Amniotic stem cell (primary cell): ENCODE measurements at places on chromosomes 7 and 10.
A peak's percentile ranks its signal among the peaks of the same experiment; 100 is the strongest.

DNA sequence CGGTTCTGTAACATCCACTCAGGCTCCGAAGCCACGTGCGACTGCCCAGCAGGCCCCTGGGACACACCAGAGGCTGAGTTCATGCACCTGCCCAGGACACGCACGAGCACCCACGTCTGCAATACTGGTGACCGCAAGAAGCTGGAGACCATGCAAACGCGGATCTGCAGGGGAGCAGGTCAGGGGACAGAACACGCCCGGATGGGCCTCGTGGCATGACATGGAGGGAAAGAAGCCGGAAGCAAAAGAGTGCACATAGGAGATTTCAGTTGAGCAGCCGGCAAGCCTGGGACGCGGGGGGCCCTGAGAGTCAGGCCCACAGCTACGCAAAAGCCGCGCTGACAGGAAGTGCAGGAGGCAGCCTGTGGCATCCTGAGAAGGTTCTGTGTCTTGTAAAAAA is 73.7 kb downstream of the FOXL3 start:
- no peak for DNase-seq

DNA sequence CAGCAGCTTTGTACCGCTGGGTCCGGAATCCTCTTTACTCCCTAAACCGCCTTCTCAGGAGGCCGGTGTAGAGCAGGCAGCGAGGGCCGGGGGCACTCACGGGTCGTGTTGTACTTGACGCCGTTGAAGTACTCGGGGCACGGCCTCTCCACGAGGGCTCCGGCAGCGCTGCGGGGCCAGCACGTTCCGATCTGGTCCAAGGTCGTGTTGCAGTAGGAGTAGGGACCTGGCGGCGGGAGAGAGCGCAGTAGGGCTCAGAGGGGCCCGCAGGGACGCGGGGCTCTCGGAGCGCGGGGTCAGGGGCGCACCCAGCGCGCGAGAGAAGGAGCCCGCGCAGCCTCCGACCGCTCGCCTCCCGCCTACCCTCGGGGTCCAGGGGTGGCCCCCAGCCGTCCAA is 443 bp downstream of the CRHR2 start:
- no peak for DNase-seq

DNA sequence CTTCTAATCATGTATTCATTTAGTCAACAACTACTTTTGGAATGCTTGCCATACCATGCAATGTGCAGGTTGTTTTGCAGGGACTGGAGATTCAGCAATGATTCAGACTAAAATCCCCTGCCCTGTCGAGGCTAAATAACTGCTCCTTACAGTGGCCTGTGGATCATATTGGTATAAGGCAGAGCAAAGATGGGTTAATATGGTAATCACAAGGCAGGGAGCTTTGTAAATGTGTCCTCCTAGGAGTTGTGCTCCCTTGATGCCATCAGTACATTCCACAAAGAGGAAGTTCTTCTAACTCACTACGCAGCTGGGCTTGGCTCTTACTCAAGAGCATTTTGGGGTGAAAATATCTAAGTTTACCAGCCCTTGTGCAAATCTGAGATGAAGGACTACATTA is 614 bp upstream of the IFIT2 start:
- no peak for DNase-seq

- DNase-seq = no peak
Measured at GRCh38 chr10:89785095-89785494, 83.7 kb downstream of the KIF20B start.

- DNase-seq = no peak
Measured at GRCh38 chr7:25752967-25753791, 398.8 kb upstream of the NFE2L3 start.

- DNase-seq = no peak
Measured at GRCh38 chr7:74043523-74043951, 15.6 kb downstream of the ELN start.

- DNase-seq = no peak
Measured at GRCh38 chr7:105909742-105910141, 33.3 kb upstream of the ATXN7L1 start.

- DNase-seq = peak; percentile 23
Measured at GRCh38 chr10:3048119-3049019, 19.0 kb upstream of the PFKP start.

DNA sequence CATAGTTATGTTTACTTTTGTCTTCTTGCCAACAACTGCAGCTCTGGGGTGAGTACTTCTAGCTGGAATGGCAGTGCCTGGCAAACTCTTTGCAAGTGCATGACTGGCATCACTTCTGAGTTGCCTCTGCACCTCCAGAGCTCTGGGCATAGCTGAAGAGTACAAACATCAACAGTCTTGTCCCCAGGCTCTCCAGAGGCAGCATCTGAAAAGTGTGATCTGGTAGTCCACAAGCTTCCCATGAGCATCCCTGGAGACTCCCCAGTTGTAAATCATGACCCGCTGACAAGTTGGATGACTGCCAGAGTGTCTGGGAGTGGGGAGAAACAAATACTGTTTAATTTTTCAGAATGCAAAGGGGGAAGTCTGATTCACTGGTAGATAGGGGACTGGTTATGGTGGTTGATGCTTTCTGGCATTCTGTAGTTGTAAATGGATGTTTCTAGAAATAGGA is 138.9 kb upstream of the CDK13 start:
- no peak for DNase-seq

GRCh38 chr10:38050212-38050611 is 39.7 kb downstream of the ZNF33A start:
- no peak for DNase-seq

GRCh38 chr10:8049865-8050555 is 4.5 kb upstream of the GATA3 start:
- DNase-seq = no peak

DNA sequence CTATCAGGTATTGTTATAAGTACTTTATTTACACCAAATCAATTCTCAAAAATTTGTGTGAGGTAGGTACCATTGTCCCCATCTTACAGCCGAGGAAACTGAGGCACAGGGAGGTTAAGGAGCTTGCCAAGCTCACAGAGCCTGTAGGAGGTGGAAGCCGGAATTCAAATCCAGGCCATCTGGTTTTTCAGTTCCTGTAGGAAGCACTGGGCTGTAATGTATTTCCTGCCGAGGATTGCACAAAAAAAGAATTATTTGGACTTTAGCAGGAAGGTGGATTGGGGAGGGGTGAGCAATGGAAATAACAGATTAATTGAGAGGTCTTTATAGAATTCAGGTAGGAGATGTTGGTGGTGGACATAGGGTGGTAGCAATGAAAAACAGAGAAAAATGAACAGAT is 315.3 kb upstream of the AUTS2 start:
- DNase-seq = no peak
